ENCODE measurements at places on chromosomes 5 and 9.

DNA sequence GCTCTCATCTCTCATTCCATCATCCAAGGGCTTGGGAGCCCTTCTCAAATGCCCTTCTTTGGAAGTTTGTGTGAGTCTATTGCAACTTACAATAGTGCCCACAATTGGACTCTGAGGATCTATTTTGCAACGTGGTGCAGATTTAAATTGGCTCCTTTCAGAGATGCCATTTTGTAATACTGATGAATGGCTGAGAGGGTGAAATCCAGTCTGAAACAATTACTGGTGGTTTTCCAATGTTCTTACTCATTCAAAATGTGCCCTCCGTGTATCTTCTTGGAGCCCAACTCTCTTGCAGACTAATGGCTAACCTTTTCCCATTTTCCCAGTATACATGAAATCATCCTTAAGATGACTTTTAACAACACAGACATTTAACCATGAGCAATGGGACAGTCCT, 6.1 kb downstream of the ZNF462 start:
- no peak for DNase-seq

DNA sequence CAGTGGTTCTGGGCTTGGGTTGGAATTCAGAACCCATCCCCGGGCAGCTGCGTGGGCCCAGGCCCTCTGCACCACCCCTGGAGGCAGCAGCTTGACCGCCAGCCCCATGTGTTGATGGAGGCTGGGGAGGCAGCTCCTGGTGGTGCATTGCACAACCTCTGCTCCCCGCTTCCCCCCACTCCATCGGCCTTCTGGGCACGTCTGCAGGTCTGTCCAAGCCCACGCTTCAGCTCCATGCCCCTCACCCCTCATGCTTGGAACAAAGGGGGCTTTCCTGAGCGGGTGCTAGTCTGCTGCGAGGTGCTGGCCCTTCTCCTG, 1.4 kb downstream of the NCS1 start:
- DNase-seq, result no peak

DNA sequence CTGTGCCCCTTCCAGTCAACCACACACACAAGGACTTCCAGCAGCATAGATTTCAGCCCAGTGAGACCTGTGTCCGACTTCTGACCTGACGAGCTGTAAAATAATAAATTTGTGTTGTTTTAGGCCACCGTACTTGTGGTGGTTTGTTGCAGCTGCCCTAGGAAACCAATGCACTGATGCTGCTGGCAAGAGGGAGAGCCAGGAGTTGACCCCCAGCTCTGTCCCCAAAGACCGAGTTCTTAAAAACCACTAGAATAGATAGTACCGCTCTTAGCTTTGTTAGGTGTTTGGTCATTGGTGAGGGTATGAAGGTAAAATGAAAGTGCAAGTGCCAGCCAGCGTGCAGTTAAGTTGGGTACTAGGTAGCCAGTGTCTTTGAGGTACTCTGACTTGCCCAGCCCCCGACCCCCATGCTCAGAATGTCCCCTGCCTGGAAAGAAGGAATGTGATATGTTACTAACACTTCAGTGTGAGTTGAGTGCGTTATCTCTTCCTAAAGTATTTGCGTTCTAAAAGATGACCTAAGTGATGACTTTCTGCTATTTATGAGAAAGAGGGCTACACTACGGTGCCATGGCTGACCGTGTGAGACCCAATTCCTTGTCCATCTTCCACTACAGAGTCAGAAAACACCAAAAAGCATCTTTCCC, 185.6 kb downstream of the AOPEP start:
- DNase-seq, result no peak

GRCh38 chr9:134724912-134725604, 83.5 kb downstream of the COL5A1 start:
- DNase-seq, result no peak

DNA sequence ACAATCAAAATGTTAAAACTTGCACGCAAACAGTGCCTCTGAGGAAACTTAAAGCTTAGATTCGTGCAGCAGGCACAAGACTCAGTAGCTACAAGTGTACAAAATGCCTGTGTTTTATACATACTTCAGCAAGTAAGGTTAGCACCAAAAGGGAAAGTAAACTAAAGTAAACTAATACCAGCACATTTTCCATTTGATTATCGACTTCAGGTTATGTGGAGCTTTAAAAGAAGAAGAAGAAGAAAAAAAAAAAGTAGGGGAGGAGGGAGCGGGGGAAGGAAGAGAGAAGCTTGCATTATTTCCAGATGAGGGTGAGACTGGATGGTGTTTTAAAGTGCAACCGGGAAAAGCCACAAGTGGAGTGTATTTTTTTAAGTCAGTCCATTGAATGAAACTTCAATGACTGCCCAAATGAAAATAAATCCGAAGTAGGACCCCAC, 596 bp upstream of the ADAMTS6 start:
- no peak for DNase-seq

DNA sequence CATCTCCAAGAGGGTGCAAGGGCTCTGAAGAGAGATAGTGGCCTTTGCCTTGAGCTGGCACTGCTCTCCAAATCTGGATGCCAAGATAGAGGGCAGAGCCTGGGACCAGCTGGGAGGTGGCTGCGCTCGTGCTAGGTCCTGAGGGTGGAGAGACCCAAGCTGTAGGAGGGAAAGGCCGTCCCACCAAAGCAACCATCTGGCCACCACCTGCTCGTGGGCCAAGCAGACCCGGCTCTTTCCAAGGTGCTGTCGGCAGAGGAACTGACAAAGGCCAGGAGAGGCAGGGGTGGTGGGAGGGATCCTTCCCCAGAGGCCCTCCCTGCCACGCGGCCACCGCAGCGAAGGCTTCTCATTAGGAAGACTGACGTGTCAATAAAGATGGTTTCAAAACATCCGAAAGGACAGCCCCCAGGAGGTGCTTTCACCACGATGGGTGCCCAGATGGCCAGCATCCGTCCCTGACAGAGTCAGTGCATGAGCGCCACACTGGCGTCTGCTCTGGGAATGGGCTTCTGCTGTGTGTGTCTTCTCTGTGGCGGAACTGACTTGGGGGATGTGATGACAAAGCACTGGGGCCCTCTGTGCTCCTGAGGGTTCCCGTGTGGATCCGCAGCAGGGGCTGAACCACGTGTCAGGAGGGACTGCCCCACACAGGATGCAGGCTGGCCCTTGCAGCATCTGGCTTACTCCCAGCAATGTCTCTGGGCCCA, 213.5 kb downstream of the FANCC start:
- no peak for DNase-seq

GRCh38 chr5:158802941-158803341, 296.8 kb downstream of the EBF1 start:
- DNase-seq, result no peak

- DNase-seq, result no peak
Observed at GRCh38 chr5:34609951-34610441, 46.1 kb upstream of the RAI14 start.

DNA sequence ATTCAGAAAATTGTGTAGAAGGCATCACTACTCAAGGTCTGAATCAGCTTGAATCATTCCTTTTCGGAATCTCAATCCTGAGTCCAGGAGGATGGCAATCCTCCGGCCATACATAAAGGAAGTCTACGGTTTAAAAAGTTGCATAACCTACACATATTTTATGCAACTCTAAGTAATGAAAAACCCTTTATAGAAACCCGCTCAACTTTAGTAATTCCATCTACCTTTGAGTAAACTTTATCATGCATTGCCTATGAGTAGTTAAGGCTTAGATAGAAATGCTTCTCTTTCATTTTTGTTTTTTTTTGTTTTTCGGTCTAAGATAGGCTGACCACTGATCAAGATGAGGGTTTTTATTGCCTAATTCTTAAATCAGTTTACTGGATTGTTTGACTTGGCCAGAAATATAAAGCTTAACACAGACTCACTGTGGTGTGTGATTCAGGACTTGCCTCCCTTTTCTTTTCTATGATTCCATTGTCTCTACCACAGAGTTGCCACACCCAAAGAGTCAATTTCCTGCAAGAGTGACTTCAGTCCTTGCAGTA, 85.0 kb downstream of the LURAP1L start:
- no peak for DNase-seq

GRCh38 chr5:79507251-79508205, 6.4 kb downstream of the HOMER1 start:
- no peak for DNase-seq

DNA sequence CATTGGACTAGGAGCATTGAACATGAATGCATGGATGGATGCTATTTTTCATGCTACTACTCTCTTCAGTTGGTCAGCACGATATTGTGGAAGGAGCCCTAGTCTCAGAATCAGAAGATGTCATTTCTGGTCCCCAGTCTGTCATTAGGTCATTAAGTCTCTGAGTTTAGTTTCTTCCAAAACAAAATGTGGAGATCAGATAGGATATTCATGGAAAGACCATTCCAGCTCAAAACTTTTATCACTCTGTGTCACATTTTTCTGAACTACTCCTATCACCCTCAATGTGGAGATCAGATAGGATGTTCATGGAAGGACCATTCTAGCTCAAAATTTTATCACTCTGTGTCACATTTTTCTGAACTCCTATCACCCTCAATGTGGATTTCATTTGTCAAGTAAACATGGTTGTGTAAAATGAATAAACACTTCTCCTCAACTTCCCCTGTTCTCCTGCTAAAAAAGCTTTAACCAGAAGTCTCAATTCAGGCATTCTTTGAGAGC, 296.8 kb downstream of the MRPS30 start:
- peak; percentile 10 for DNase-seq

DNA sequence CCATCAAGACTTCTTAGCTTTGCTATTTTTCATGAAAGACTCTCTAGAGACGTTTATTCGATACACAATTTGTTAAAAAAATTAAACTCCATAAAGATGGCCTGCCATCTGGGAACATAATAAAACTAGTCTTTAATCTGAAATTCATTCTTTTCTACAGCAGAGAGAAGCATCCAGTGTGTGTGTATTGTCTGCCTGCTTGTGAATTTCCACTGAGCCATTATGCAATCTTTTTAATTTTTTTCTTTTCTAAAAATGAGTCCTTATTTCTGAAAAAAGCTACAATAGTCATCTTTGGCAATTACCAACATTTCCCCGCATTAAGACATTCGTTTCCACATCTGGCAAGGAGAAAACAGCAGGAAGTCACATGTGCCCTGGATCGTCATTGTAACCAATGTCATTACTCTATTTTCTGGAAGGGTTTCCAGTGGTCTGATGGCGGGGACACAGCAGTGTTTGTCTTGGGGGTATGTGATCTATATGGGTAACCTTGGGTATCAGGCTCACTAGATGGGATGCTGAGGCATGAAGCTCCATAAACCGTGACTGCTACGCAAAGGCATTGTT, 263.1 kb downstream of the MSX2 start:
- no peak for DNase-seq

DNA sequence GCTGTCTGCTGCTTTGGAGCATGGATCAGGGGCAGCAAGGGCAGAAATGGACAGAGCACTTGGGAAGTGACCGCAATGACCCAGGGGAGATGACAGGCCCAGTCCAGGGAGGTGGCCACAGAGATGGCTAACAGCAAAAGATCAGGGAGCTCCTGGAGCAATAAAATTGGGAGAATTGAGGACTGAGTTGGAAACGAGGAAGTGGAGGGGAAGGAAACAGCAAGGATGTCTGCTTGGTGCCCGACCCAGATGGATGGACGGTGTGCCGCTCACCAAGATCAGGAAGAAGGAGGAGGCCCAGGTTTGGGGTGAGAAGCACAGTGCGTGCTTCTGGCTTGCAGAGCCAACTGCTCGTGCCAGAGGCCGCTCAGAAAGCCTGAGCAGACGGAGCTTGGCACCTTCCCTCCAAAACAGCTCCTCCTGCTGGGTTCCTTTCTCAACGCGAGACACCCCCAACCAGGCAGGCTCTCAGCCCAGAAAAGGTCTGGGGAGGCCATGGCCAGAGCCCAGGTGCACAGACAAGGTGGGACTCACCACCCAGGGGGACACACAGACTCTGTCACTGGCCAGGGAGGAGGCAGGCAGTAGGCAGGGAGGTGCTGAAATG, 1.7 kb upstream of the SLC34A1 start:
- peak; percentile 82 for DNase-seq

GRCh38 chr9:86721843-86722705, 225.2 kb downstream of the GAS1 start:
- DNase-seq, result no peak

DNA sequence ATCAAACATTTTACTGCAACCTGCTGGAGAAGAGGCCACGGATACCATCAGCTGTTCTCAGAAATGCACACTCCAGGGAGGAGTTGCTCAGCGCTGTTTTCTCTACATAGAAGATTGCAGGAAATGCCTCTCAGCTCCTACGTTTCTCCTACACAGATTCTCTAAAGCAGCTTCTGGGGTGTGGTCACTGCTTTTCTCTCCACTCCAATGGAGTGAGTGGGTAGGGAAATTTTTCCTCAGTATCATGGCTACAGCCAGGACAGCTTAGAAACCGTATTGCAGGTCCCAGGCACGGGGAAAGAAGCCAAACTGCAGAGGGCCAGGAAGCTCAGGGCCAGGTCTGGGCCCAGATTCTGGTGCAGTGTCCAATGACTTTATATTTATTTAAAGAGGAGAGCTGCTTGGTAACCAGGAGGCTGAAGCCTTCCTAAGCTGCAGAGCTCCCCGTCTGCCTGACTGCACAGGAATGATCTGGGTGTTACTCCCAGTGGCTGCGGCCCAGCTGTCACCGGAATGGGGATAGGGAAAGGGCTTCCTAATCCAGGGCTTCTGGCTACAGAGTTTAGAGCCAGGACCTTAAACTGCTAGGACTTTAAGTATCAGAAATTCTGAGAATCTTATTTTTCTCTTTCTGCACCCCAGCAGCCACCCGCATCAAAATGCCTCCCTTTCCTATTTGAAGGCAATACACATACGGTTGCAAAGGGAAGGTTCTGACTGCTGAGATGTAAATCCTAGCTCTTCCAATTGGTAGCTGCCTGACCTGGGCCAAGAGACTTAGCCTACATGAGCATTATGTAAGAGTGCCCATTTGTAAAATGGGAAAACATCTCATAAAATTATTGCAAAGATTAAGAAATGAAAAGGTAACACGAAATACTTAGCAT, 1.4 kb upstream of the SPTAN1 start:
- no peak for DNase-seq

GRCh38 chr9:112037281-112038016, 137.6 kb downstream of the SUSD1 start:
- peak; percentile 69 for DNase-seq

DNA sequence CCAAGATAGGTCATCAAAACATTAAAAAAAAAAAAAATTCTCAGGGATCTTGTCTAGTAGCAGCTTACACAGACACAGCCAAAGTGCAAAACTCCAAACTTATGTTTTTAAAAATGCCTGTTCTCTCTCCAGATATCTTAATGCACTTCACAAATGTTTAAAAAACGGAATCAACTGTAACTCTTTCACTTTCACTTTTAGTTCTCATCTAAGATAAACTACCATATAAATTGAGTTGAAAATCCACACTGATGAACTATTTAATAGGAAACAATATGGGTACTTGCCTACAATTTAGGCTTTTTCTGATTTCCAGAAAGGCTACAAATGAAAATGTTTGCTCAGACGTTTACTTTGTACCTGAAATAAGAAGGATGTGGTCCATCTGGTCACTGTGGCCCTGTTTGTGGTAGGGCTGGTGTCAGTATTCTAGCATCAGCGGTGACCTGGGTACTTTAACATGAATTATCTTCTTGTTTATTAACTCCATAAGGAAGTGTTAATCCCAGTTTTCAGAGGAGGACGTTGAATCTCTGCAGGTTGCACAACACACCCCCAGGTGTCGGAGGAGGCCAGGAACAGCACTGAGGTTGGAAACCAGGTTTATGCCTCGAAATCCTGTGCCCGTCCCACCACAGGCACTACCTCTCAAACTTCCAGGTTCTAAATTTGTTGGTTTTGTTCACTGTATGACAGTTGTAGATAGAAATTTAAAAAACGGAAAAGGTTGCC, 13.3 kb upstream of the LPCAT1 start:
- peak; percentile 17 for DNase-seq

- DNase-seq, result no peak
Observed at GRCh38 chr5:68682400-68683160, 411.2 kb upstream of the SLC30A5 start.
